ENCODE measurements at places on chromosomes 5 and 9.

GRCh38 chr9:13141629-13142028 is 137.9 kb downstream of the MPDZ start:
- no peak for DNase-seq

DNA sequence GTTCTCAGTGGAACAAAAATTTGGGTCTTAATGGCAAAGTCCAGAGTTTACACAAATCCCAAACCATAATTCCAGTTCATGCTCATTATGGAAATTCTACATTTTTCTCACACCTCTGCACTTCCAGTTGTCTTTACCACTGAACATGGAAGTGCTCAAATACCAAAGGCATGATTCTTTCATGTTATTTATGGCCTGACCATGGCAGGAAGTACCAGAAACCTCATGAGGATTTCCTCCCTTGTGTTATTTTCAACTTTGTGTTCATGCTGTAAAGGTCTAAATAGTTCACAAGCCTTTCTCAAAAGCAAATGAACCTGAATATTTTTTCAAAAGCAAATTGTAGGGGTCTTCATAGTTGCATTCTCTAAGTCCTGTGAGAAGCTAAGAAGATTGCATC is 82.0 kb upstream of the ITGA1 start:
- DNase-seq = no peak

DNA sequence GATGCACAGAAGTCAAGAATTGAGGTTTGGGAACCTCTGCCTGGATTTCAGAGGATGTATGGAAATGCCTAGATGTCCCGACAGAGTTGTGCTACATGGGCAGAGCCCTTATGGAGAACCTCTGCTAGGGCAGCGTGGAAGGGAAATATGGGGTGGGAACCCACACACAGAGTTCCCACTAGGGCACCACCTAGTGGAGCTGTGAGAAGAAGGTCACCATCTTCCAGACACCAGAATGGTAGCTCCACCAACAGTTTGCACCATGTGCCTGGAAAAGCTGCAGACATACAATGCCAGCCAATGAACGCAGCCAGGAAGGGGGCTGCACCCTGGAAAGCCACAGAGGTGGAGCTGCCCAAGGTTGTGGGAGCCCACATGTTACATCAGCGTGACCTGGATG is 104.5 kb downstream of the STK32A start:
- DNase-seq = no peak

DNA sequence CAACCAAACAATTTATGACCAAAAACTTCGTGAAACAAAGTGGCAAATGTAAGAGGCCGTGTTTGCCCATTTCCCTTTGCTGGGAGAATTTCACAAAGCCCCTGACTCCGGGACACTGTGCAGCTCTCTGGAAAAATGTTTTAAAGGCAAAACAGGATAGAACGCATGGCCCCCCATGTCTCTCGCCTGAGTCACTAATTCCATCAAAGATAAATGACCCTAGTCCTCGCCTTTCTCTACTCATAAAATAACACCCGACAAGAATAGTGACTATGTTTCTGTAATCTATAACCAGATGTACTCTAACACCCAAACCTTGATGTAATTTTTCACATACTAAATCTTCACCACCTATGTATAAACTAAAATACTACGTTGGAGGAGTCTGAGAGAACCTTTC is 55.7 kb upstream of the SAP30L start:
- DNase-seq = no peak

- DNase-seq = no peak
These were observed 24.7 kb downstream of the ELL2 start for GRCh38 chr5:95936812-95937397.

- DNase-seq = no peak
These were observed 3.7 kb downstream of the PIP5KL1 start for GRCh38 chr9:127926906-127927200.

GRCh38 chr9:88574953-88575352 is 40.0 kb downstream of the NXNL2 start:
- DNase-seq = no peak
